Eye (tissue), 1 donor: ENCODE measurements at places on chromosomes 4 and X.

DNA sequence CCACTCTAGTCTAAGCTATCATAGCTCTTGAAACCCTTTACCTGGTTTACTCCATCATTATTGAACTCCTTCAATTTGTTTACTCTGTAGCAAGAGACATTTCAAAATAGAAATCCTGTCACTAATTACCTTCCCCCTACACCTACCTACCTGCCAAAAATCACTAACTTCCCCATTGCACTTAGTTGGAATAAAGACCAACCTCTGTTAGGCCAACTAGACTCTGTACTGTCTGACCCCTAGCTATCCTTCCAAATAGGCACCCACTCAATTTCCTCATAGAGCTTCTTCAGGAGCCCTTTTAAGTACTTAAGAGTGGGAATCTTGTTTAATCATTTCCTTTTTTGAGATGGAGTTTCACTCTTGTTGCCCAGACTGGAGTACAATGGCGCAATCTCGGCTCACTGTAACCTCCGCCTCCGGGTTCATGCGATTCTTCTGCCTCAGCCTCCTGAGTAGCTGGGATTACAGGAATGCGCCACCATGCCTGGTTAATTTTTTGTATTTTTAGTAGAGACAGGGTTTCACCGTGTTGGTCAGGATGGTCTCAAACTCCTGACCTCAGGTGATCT, 8.9 kb upstream of the CDKL2 start:
- DNase-seq: no peak

- DNase-seq: no peak
These were observed 549.7 kb upstream of the TENM3 start for GRCh38 chr4:181693517-181693916.

DNA sequence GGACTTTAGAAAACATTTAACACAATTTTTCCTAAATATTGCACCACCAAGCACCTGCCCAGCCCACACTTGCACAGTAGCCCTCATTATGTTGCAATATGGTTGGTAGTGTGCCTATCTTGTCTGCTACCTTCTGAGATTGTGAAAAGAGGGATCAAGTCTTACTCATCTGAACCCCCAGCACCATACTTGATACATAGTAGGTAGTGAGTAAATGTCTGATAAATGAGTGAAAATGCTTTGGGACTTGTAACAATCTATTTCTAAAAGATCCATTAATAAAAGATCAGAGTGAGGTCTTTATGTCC, 118.4 kb upstream of the MED14 start:
- no peak for DNase-seq

DNA sequence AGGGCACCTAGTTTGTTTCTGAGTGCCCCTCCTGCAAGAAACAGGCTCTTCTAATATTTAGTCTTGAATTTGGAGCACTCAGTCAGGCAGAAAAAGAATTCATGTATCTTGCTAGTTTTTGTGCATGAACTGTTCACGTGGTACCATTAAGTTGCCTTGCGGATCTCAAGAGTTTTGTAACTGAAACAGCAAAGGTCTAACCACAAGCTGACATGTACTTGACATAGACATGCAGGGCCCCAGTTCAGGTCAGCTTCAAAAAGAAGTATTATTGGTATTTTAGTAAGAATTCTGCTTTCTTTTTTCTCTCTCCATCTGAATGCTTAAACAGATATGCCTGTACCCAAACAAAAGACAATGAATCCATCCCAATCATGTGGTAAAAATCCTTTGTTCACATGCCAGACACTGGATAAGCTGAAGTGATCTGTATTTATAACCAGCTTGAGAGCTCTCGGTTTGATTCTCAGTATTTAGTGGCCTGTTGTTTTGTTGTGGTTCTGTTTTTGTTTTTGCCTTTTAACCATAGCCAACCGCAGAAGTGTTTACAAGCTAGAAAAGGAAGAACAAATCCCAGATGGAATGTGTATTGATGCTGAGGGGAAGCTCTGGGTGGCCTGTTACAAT, 13.0 kb downstream of the RGN start:
- peak; percentile 38 for DNase-seq

DNA sequence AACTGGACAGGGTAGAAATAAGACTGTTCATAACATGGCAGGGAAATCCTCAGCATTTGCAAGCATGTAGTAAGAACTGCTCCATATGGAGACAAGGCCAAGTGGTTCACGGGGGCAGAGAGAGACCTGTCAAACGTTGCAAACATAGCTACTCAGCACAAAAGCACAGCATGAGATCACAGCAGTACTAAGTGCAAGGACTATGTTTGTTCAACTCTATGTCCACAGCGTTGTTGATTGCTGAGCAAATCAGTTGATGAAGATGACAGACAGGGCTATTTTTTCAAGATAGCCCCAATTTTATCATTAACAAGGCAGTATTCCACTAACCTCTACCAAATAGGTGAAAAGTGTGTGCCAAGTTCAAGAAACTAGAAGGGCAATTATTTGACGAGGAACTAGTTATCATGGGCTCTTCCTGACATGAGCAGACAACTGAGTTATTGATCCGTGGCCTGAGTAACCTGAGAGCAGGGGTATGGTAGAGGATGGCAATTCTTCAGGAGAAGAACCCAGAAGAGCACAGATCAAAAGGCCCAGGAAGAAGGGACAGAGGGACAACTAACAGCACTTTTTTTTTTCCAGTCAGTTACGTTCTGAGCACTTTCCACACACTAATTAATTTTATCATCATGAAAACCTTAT, 57.4 kb downstream of the SPOCK3 start:
- peak; percentile 18 for DNase-seq

GRCh38 chr4:37830640-37831039, 4.2 kb downstream of the PGM2 start:
- DNase-seq: no peak

DNA sequence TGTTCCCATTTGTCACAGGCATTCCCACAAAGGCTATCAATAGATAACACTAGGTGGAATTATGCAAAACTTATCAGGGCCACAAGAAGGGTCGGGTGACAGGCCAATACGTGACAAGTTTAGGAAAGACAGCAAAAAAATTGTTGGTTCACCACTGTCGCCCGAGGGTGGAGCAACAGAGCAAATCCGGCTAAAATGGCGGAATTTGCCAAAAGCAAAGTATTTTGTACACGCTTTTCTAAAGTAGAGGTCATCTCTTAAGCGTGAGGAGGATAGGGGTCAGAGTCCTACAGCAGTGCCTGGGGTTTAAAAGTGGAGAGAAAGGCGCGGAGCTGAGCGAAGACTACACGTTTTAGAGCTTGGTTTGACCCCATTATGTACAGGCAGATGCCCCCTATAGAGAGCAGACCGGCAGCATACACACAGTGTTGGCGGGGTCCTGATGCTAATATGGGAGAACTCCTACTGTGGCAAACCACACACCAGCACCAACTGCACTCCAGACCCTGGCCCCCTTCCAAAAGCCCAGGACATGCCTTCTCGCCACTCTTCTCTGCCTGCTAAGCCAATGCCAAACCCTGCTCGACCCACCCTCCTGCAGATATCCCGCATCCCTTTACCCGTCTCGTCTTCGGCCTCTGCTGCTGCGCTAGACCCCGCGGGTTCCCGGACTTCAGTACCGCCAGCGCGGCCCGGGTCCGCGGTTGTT, 733 bp downstream of the CCNA2 start:
- DNase-seq: peak; percentile 56

DNA sequence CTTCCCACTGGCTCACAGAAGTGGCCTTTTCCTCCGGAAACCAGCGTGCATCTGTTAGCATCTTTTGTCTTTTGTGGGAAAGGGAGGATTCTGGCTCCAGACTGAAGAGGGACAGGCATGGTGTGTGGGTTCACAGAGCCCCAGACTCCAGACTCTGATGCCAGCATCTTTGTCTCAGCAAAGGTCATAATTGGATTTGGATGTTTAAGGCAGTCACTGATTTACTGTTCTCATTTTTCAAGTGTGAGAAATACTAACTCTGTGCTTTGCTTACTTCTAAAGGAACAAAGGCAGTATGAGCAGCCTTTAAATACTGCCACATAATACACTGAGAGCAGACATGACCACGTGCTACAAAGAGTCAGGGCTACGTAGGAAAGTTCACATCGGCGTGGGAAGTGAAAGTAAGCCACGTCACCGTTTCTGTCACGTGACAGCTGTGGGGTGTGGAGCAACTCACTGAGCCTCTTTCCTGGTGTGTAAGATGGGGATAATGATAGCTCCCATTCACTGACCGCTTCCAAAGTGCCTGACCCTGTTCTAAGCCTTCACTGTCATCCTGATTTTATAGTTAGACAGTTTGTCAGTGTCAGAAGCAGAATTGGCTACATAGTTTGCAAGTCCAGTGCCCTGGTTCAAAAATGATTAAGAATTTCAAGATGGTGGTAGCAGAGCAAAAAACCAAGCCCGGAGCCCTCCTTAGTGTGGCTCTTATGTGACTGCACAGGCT, 24.8 kb upstream of the TMSB4X start:
- peak; percentile 39 for DNase-seq

DNA sequence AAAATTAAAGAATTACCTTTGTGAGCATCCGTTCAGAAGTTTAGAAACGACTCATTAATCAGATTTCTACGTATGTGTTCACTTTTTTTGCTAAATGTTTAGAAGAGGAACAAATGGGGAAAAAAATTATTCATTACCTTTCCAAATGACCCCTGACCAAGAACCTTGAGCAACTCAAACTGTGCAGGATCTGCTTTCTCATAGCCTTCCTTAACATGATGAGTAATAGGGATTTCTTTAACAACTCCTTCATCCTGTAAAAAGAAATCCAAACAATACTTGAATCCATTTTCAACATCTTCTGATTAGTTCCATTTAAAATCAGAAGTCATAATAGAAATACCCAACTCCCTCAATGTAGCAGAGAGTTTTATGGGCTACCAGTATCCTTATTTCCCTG, 32.1 kb downstream of the RPS6KA6 start:
- no peak for DNase-seq

DNA sequence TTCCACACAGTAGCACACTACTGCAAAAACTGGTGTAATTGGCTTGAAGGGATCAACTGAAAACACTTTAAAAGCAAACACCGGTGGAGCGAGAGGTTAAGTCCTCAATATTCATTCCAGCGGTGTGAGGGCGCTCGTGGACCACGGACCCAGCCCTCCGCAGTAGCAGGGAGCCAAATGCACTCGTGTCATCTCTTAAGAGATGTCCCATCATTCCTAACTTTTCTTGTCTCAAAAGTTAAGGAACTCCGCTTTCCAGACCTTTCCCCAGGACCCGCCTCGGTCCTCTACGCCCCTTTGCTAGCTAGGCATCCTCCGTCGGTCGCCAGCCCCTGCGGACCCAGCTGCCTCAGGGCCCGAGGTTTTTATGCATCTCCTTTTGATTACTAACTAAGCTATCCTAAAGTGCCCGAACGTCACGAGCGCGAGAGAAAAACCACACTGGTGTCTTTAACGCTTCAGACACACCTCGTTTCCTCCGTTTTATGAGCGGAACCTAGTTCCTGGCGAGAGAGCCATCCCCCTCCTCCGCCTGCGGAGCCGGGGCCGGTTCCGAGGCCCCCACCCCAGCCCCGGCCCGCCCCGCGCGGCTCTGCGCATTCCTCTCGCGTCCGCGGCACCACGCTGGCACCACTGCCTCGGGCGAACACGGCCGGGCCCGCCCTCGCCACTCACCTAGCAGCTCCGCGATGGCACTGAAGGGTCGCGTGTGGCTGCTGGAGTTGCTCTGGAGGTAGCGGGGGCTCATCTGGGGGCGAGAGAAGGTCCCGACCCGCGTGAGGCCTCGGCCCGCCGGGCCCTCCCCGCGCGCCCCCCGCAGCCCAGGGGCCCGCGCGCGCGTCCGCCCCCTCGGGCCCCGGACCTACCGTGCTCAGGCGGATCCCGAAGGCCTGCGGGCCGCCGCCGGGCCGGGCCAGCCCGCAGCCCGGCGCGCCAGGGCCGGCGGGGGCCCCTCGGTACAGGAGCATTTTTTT, 723 bp downstream of the MORC4 start:
- DNase-seq: peak; percentile 68

GRCh38 chrX:139475432-139475831, 55.1 kb upstream of the F9 start:
- no peak for DNase-seq

- DNase-seq: no peak
These were observed 371.6 kb downstream of the INPP4B start for GRCh38 chr4:142474398-142475087.

GRCh38 chr4:82367438-82368097, 6.2 kb downstream of the HNRNPD start:
- no peak for DNase-seq

GRCh38 chr4:54439831-54440243, 210.7 kb downstream of the PDGFRA start:
- peak; percentile 51 for DNase-seq

DNA sequence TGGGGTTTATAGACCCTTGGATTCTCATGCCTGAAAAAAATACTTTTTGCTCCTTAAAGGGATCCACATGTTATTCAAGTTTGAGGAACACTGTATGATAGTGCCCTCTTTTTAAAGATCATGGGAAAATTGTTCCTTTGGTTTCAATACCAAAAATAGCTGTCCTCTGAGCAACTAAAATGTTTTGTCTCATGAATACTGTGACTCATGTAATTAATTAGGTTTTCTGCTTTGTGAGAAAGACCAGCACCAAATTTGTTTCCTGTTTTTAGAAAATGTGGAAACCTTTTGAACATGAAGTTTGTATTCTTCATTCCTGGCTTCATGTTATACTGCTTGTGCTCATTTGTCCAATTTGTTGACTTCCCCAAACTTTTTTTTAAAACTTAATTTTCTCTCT, 127.6 kb upstream of the SH3RF1 start:
- DNase-seq: no peak

- DNase-seq: no peak
These were observed 30.8 kb downstream of the RTL5 start for GRCh38 chrX:72100824-72101351.
